ENCODE measurements at places on chromosomes 1 and 21. TPM values are rescaled to one million over a fixed set of nuclear protein-coding genes. Genes with fewer than 3 reads are reported as not detected.

Gene CENPF
- 64.0 TPM for total RNA-seq

Gene GNAI3
- total RNA-seq: 26.0 TPM

Gene EPHA2
- 111 TPM for total RNA-seq

Gene USH2A
- not detected for total RNA-seq

Gene BCAN
- not detected for total RNA-seq

Gene RXFP4
- total RNA-seq: not detected

Gene MMEL1
- 1.1 TPM for total RNA-seq

Gene TNNT2
- 0.07 TPM for total RNA-seq

Gene SCYL3
- 8.7 TPM for total RNA-seq

Gene S100A14
- total RNA-seq: not detected

Gene YOD1
- 12.9 TPM for total RNA-seq

Gene ADAMTS4
- total RNA-seq: 90.2 TPM

Gene IL20
- total RNA-seq: not detected

Gene TRABD2B
- not detected for total RNA-seq

Gene OPN3
- 15.6 TPM for total RNA-seq

Gene FBXO42
- total RNA-seq: 21.1 TPM

Gene TTC39A
- 1.6 TPM for total RNA-seq

Gene GPR161
- 19.8 TPM for total RNA-seq

Gene OR2M3
- not detected for total RNA-seq

Gene SPTA1
- 0.27 TPM for total RNA-seq

Gene RRP15
- 13.2 TPM for total RNA-seq

Gene WDR64
- total RNA-seq: not detected

Gene SPRTN
- total RNA-seq: 30.5 TPM

Gene CSF3R
- total RNA-seq: not detected

Data from thoracic aorta endothelial cell (primary cell).